Activated CD8-positive, alpha-beta T cell treated with anti-CD3 and anti-CD28 coated beads, Interleukin-2, amount 10 ng/mL, durations not matched to agents 7 days and 5 days (primary cell): ENCODE measurements at places on chromosomes 1 and 21. TPM values are rescaled to one million over a fixed set of nuclear protein-coding genes. Genes with fewer than 3 reads are reported as not detected.

CFHR1 gene
- not detected for total RNA-seq

C1orf185 gene
- total RNA-seq, result not detected

WDTC1 gene
- 25.0 TPM for total RNA-seq

PRDM16 gene
- 0.21 TPM for total RNA-seq

- DNase-seq, result no peak
Observed at GRCh38 chr1:23381233-23381885, 11.7 kb upstream of the ZNF436 start.

GRCh38 chr21:37700641-37701202, 215.5 kb downstream of the KCNJ6 start:
- peak; percentile 28 for DNase-seq

DNA sequence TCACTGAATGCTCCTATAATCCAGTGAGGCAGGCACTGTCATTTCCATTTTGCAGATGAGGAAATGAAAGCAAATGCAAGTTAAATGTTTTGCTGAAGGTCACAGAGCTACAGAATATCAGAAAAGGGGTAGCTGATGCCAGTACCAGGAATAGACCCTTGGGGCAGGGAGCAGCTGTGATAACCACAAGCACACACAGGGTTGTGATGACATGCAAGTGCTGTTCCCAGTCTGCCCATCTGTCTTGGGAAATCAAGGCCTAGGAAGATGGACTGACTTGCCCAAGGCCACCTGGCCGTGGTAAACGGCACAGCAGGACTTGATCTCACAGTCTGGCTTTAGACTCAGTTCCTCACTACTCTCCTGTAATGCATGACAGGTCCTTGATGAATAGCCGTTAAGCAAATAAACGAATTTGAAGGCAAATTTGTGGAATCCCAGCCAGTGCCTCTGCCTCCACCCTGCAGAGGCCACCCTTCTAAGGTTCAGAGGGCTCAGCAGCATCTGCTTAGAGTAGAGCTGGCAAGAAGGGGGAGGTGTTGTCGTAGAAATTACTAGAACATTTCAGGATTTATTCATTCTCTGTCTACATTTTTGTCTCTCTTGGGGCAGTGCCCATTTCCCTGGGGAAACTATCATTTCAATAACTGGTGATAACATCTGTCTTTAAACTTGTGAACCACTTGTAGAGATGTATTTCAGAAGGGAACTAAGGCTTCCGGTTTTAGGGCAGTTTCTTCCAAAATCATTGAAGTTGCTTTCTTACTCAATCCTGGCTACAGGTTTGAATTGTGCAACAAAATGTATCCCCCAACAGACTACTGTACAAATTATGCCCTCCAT, 53.2 kb upstream of the MRPS6 start:
- DNase-seq, result no peak

- peak; percentile 75 for DNase-seq
Observed at GRCh38 chr1:161071886-161072371, 2.2 kb upstream of the ARHGAP30 start.

DNA sequence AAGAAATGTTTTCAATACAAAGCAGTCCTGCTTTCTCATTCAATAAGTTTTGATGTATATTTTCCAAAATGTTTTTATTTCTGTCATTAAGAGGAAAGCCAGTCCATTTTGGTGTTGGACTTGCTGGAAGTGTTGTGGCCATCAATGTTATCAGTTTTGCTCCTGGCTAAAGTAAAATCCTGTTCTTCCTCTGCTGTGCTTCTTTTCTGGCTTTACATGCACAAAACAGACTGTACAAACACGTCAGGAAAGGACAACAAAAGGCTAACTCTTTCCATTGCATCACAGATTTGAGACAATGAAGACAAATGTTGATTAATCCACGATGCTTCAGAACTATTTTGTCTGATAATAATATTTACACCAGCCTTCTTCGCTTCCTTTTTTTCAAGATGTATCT, 735.4 kb downstream of the LTN1 start:
- no peak for DNase-seq

DNA sequence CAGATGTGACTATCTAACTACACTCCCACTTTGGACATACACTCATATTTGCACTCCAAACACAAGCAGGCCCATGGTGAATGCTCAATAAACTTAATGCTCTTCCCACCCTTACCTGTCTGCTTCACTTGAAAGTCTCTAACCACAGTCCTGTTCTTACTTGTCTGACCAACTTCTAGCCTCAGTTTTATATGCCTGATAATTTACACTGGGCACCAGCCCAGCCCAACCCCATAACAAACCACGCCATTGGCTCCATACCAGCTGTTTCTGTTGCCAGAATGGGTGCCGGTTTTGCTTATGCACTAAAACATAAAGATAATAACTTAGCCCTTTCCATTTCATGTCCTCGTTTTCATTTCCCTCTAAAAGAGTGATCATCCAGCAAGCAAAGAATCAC, 395.4 kb downstream of the NTNG1 start:
- no peak for DNase-seq

DNA sequence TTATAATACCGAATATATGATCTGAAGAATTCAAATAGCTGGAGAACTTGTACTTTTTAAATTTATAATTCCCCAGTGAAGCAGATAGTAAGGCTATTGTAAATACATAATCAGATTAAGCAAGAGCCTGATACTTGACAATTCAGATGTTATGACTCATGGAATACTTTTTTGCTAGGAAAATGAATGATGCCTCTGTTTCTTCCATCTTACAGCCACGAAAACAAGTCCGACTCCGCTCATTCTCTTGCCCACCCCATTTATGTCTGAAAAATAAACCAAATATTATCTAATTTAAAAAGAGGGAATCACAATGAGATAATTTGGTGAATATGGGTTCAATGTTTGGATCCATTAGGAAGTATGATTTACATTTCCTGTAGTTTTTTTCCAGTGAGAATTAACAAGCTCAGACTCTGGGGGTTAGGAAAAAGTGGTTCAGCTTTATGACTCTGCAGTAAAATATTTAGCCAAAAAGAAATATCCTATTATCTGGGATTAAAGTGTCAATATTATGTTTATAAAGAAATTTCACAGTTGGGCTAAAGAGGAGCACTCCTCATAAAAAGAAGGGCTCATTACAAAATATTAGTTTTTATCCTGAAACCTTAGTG, 50.4 kb upstream of the DAB1 start:
- DNase-seq, result no peak

GRCh38 chr1:228178737-228179684, 13.4 kb downstream of the IBA57 start:
- DNase-seq, result no peak

DNA sequence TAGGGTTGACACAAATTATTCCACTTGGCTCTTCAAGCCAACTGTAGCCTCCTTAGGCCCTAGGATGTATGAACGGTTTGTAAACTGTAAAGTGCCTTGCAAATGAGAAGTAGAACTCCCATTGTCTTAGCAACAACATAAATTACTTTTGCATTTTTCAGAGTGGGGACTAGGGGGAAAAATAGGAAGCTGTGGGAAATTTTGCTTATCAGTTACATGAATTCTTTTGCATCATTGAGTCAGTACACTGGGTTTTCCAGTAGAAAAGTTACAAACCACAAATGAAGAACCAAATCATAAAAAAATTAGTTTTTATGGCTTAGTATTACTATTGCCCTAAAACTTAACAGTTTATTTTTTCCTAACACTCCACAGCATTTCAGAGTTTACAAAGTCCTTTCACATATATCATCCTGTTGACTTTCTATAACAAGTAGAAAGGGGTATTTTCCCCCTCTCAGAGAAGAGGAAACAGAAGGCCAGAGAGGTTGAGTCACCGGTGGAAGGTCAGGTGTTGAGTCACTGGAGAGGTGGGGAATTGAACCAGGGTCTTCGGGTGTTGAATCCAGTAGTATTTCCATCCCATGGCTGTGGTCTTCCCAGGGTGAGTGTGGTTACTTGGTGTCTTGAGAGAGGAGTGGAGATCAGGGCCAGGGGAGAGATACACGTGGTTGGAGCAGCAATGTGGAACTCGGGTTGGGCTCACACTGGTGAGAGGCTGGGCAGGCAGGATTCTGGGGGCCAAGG, 71.9 kb upstream of the USP24 start:
- DNase-seq, result no peak

GRCh38 chr1:117562581-117563491, 43.0 kb upstream of the TENT5C start:
- no peak for DNase-seq

DNA sequence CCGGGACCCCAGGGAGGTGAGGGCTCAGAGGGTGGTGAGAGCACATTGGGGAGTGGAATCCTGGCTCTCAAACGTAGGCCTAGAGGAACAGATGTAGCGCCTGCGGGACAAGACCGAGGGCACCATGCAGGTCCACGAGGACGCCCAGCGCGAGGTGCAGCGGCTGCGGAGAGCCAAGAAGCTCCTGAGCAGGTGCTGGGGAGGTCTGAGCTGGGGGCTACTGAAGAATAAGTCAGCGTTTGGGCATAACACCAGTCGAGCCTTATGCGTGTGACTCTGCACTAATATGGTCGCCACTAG, 2.6 kb upstream of the NBPF3 start:
- no peak for DNase-seq

- DNase-seq, result no peak
Observed at GRCh38 chr1:21935891-21936365, 1.2 kb downstream of the HSPG2 start.
